ENCODE measurements at places on chromosomes 3 and 15.
A peak's percentile ranks its signal among the peaks of the same experiment; 100 is the strongest.

- DNase-seq: no peak
Measured at GRCh38 chr15:48916721-48917120, 38.8 kb downstream of the EID1 start.

DNA sequence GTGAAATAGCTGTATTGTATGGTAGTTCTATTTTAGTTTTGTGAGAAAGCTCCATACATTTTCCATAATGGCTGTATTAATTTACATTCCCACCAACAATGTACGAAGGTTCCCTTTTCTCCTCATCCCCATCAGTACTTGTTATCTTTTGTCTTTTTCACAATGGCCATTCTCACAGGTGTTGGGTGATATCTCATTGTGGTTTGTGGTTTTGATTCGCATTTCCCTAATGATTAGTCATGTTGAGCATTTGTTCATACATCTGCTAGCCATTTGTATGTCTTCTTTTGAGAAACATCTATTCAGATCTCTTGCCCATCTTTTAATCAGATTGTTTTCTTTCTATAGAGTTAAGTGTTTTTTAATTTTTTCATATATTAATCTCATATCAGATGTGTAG, 931.9 kb downstream of the IGSF11 start:
- DNase-seq: no peak

- no peak for DNase-seq
Measured at GRCh38 chr15:40472171-40472727, 1.5 kb downstream of the CHST14 start.

DNA sequence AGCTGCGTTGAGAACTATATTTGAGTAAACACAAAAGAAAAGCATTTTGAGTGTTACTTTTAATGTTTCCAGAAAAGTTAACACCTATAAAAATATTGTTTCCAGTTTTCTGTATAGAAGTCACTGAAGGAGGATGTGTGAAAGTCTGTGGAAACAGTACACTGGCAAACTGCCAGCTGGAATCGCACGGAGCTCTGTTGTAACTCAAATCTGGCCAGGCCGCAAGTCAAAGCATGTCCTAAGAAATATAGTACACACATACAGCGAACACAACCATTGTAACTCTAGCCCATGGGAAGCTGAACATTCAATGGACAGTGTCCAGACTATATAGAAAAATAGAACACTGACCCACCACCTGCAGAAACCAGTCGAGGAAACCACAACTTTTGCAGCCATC, 657.2 kb downstream of the FHIT start:
- DNase-seq: no peak

- no peak for DNase-seq
Measured at GRCh38 chr15:60773901-60774300, 295.0 kb upstream of the ICE2 start.

- DNase-seq: no peak
Measured at GRCh38 chr3:101994386-101994785, 145.1 kb downstream of the NFKBIZ start.

- DNase-seq: no peak
Measured at GRCh38 chr3:60399292-60399691, 852.0 kb downstream of the FHIT start.

- DNase-seq: peak; percentile 27
Measured at GRCh38 chr3:47578691-47579632, at the start of gene CSPG5. Gene CSPG5 (minus strand): TSS chr3:47578865. CDS start chr3:47578693, 172 bp downstream.

- no peak for DNase-seq
Measured at GRCh38 chr3:21704796-21705195, 46.2 kb downstream of the ZNF385D start.

- DNase-seq: no peak
Measured at GRCh38 chr3:119569156-119569555, 9.7 kb upstream of the CD80 start.

DNA sequence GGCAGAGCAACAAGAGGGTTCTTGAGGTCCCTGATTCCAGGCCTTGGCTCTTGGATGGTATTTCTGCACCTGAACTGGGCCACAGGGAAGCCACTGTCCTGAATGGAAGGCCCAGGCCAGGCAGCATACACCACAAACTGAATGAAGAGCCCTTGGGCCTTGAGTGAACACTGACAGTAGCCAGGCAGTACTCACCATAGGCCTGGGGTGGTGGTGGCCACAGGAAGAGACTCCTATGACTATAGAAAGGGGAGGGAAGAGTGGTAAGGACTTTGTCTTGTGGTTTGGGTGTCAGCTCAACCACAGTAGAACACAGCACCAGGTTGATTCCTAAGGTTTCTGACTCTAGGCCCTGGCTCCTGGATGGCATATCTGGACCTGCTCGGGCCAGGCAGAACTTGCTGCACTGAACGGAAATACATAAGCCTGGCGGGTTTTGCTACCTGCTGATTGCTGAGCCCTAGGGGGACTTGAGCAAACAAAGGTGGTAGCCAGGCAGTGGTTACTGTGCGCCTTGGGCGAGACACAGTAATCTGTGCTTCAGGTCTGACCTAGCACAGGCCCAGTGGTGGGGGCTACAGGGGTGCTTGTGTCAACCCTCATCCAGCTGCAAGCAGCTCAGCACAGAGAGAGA, 241.4 kb downstream of the ISL2 start:
- DNase-seq: no peak

DNA sequence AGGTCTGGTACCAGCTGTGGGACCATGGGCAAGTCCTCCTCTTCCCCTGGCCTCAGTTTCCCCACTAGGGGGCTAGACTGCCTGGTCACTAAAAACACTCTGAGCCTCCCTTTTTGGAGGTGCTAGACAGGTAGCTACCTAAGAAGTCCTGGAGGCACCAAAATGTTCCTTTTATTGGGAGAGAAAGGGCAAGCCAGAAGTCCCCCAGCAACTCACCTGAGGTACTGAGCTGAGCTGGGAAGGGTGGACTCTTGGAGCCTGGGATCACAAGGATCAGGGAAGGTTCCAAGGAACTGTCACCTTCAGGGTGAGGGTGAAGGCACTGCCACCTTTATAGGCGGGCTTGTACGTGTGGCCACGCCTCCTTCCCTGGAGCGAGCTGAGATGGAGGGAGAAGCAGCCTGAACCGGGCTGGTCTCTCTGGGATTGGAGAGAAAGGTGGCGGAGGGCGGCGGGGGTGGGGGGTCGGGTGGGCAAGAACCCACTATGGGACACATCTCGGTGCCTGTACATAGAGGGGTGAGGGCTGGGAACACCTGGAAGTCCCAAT, at the start of gene CYP1A1:
Gene CYP1A1 (minus strand): TSS at position 304 of the 550 bp plus-strand sequence. CDS start 2,431 bp downstream, outside the sequence.
- no peak for DNase-seq

DNA sequence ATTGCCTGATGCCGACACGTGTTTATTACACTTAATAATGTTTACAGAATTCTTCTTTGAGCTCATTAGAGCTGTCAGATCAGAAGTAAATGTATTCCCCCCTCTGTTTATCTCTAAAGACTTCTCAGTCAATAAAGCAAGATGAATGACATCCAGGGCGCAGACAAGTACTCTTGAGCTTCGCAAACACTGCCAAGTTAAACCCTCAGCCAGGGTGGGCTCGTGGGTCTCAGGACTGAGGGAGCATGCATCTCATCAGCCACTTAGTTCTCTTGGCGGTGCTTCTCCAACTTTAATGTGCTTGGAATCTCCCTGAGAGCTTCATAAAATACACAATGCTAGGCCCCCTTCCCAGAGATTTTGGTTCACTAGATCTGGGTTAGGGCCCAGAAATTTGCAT, 333.9 kb upstream of the THRB start:
- DNase-seq: no peak

GRCh38 chr3:181075098-181075497, 85.6 kb upstream of the DNAJC19 start:
- no peak for DNase-seq

DNA sequence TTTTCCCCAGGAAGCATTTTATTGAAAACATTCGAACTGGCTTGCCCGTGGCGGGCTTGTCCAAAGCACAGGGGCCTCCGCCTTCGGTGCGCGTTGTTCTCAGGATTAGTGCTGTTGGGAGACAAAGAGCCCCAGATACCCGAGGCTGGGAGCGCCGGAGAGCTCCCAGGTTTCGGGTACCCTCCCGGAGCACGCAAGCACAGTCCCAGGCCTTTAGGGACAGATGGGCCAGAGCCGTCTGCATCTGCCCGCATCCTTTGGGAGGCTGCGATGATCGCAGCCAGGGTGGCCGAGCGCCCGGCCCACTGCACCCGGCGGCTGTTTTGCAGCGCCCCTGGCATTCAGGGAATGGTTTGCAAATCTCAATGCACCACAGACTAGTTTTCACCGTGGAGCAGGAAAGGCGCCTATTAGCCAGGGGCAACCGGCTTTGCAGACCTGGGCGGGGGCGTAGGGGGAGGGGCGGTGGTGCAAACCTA, 5.0 kb upstream of the FEZF2 start:
- no peak for DNase-seq

- no peak for DNase-seq
Measured at GRCh38 chr15:79193549-79193948, 89.0 kb upstream of the ANKRD34C start.

- DNase-seq: no peak
Measured at GRCh38 chr15:29849218-29849617, 26.9 kb upstream of the TJP1 start.

- DNase-seq: no peak
Measured at GRCh38 chr15:49830391-49830790, 209.5 kb downstream of the DTWD1 start.

GRCh38 chr3:78785004-78785403, 982.8 kb downstream of the ROBO1 start:
- peak; percentile 33 for DNase-seq

DNA sequence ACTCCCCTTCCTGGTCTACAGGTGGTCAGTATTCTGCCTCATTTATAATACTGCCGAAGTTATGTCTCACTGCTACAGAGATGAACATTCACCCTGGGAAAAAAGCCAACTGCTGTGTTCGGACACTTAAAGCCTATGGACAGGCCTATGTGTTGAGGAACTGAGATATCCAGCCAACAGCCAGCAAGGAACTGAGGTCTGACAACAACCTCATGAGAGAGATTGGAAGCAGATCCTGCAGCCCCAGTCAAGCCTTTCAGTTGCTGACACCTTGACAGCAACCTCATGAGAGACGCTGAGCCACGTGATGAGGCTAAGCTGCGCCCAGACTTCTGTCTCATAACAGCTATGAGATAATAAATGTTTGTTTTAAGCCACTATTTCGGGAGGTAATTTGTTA, 18.2 kb upstream of the FHIT start:
- no peak for DNase-seq

GRCh38 chr15:70387993-70388392, 290.3 kb upstream of the TLE3 start:
- DNase-seq: no peak

- no peak for DNase-seq
Measured at GRCh38 chr3:116050311-116050915, 394.9 kb downstream of the LSAMP start.

- DNase-seq: no peak
Measured at GRCh38 chr15:86743283-86743903, 663.7 kb downstream of the AGBL1 start.

DNA sequence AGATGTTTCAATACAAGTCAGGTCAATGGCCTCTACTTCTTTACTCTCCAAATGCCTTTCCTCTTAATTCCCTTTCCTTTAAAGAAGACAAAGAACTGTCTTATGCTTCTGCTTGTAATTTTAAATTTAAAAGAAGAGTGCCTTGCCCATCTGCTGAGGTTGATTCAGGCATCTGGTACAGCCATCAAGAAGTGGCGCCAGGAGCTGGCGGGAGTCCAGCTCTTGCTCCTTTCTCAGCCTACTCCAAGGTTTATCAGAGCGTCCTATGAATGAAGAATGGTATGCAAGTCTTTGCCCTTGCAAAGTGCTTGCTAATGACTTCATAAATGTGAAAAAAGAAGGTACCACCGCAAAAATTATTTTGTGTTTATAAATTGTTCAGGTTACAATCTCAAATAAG, 294.6 kb upstream of the TGFBR2 start:
- no peak for DNase-seq

DNA sequence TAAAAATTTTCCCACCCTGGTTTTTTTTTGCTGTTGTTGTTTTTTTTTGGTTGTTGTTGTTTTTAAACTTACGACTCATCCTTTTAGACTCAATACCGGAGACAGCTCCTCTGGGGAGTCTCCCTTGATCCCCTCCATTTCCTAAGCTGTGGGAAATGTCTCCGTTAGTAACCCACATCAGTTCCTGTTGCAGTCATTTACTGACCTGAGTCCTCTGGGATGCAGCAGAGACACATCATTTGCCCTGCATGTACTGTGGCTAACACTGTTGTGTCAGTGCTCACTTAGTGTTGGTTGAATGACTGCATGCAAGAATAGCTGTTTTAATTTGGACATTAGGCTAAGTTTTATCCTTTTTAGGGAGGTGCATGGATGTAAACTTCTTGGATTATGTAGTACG, 83.8 kb downstream of the MBNL1 start:
- no peak for DNase-seq

DNA sequence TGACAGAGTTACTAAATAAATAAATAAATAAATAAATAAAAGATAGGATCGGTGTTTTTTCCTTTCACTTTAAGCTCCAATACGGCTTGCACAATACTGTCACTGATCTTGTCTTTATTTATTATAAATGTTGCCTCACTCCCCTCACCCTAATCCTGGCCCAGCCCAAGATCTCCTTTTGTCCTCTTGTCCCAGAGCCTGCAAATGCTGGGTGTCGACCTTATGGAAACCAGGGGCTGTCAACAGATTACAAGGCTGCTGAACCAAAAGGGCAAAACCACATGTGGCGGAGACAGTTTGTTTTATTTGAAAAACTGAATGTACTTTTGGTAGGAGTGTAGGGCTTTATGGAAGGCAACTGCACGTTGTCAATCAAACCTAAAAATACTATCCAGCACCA, 75.9 kb downstream of the RFTN1 start:
- no peak for DNase-seq

GRCh38 chr3:152185891-152186630, 82.7 kb upstream of the MBNL1 start:
- DNase-seq: no peak

- DNase-seq: no peak
Measured at GRCh38 chr15:29456255-29456654, 186.6 kb upstream of the NSMCE3 start.

DNA sequence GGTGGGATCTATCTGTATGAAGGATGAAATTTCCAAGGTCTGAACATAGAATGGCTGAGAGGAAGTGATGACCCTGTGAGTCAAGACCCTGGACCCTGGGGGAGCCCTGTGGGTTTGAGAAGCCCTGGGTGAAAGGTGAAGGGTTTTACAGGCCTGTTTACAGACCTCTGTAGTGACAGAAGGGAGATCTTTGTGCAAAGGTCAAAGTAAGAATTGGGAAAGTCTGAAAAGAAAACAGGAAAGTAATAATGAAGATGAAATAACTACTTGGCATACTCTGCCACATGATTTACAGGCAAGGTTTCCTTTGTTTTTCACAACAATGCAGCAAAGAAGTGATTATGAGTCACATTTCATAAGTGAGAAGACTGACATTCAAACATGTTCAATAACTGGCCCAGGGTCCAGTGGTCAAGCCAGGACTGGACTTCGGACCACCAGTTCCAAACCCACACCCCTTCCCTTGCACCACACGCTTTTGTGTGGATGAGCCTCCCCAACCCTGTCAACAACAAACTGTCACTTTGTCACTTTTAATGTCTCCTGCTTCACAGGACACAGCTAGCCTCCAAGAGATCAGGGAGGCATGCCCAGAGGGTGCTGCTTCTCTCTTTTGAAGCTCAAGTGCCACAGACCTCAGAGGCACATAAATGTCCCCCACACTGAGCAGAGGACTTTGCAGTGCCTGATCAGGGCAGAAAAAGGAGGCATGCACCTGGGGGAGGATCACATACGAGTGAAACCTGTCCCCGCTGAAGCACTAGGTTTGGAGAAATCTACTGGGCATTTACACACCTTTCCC, 21.5 kb downstream of the CD86 start:
- DNase-seq: no peak

- DNase-seq: no peak
Measured at GRCh38 chr3:105532251-105532650, 165.5 kb downstream of the ALCAM start.

All from retinal pigment epithelial cell (primary cell).